NCI-H2227 treated with DMSO at 0.1 percent for 48 hours (cell line): ENCODE measurements at places on chromosomes 2 and 18.

- DNase-seq = no peak
These were observed 67.6 kb downstream of the FEZ2 start for GRCh38 chr2:36530178-36530982.

- DNase-seq = no peak
These were observed 261.2 kb downstream of the LOXHD1 start for GRCh38 chr18:46395795-46396194.

GRCh38 chr18:3380384-3380961, 69.5 kb upstream of the TGIF1 start:
- no peak for DNase-seq

GRCh38 chr18:76837071-76837470, 14.7 kb downstream of the ZNF236 start:
- DNase-seq = no peak

DNA sequence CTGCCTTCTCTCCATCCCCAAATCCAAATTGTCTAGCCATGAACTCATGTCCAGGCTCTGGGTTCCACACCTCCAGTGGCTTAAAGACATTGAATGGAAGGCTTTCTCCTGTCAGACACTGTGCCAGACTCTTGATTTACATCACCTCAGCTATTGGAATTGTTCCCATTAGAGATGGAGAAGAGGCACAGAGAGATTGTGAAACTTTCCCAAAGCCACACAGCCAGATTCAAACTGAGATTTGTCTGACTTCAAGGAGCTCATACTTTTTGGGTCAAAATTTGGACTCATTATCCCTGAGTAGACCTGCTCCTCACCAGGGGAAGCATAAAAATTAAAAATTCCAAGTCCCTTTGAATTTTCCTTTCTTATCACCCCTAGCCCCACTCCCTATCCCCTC, 18.9 kb upstream of the MYO3B start:
- DNase-seq = no peak

DNA sequence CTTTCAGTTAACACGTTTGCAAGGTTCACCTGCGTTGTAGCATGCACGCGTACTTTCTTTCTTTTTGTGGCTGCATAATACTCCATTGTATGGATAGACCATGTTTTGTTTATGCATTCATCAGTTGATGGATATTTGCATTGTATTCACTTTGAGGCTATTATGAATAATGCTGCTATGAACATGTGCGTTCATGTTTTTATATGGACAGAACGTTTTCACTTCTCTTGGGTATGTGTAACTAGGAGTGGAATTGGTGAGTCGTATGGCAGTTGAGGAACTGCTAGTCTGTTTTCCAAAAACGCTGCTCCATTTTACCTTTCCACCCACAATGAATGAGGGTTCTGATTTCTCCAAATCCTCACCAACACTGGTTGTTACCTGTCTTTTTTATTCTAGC, 244.3 kb downstream of the GLI2 start:
- DNase-seq = no peak

GRCh38 chr2:205524656-205525055, 157.6 kb upstream of the NRP2 start:
- DNase-seq = no peak

- no peak for DNase-seq
These were observed 21.1 kb upstream of the KCNJ3 start for GRCh38 chr2:154677401-154677800.

DNA sequence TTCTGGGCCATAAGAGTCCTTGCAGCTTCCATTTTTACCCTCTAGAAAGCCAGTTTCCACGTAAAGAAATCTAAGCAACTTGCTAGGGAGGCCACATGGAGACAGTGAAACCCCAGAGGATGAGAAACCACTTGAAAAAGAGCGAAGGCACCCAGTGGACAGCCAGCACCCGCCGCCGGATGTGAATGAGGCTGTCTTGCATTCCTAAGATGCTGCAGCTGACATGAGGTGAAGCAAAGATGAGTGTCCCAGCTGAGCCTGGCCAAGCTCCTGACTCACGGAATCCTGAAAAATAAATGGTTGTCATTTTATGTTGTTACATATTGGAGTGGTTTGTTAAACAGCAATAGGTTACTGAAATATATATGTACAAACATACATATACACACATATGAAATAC, 65.9 kb upstream of the STPG4 start:
- DNase-seq = no peak

DNA sequence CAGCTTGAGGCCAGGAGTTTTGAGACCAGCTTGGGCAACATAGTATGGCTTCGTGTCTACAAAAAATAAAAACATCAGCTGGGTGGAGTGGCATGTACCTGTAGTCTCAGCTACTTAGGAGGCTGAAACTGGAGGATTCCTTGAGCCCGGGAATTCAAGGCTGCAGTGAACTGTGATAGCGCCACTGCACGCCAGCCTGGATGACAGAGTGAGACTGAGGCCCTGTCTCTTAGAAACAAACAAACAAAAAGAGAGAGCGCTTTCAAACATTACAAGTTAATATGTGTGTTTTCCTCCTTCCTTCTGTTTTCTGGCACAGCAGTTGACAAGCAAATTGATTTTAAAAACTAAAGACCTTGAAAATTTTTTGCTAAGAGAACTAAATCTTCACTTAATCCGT, 9.9 kb downstream of the EPC2 start:
- DNase-seq = no peak

- DNase-seq = peak; percentile 92
These were observed 206.9 kb downstream of the ICOS start for GRCh38 chr2:204143216-204144014.

DNA sequence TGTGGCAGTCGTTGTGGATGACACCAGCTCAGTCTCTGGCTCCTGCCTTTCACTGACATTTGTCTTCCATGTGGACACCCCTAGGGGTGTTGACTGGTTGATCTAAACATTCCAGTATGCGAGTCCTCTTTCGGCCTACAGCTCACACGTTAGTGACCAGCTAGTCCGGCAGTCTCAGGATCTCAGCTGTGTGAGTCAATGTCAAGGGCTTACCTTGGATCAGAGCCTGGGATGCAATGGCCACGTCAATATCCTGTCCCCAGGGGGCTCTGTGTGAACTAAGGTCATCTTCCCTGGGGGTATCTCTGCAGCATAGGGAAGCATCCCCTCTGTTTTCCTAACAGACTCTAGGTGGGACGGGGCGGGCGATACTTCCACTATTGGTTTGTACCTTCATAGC, 35.1 kb upstream of the YWHAQ start:
- no peak for DNase-seq

DNA sequence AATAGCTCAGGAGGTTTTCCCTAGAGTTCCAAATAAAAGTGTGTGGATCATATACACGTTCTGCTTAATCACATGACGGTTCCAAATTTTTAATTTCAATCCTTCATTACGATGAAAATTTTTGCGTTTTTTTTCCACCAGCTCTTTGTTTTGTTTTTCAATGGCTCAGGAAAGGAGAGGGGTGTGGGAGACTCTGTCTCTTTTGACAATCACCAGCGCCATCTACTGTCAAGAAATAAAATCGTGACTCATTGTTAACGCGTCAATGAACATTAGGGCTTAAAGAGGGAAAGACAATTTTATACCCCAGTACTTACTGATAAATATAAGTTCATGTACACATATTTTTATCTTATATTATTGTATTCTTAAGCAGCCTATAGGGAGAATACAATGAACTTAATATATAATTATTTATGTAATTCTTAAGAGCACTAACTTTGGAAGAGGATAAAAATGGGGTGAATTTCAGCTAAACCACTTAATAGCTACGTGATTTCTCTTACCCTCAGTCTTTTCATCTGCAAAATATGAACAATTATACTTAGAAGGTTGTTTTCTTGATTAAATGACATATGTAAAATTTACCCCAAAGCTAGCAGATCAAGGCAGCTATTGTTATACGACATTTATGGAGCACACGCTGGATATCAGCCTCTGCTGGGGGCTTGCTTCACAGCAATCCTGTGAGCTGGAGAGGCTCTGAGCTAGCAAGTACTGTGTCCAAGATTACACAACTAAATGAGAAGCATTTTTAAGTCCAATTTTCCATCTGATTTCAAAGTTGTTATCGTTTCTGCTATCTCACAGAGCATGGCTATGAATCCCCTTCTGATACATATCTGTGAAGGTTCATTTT, 47.4 kb upstream of the RMDN2 start:
- peak; percentile 82 for DNase-seq

- no peak for DNase-seq
These were observed 75.0 kb downstream of the DTNB start for GRCh38 chr2:25598332-25598731.

DNA sequence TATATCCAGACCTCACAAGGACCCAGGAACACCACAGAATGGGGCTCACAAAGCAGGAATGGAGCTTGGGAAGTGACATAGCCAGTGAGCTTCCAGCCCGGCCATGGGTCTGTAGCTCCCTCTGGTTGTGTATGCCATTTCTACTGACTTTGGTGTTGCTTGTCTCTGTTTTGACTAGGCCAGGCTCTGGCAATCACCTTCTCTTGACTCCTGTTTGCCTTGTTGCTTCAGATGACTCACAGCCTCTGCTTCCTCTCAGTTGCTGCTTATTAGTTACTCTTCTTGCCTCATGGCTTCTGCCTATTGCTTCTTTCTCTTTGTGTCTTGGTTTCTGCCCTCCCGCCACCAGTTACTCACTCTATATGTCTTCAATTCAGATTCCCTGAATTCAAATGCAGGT, 15.8 kb upstream of the IER3IP1 start:
- DNase-seq = no peak

- no peak for DNase-seq
These were observed 13.3 kb upstream of the PPP4R1 start for GRCh38 chr18:9627642-9628041.

DNA sequence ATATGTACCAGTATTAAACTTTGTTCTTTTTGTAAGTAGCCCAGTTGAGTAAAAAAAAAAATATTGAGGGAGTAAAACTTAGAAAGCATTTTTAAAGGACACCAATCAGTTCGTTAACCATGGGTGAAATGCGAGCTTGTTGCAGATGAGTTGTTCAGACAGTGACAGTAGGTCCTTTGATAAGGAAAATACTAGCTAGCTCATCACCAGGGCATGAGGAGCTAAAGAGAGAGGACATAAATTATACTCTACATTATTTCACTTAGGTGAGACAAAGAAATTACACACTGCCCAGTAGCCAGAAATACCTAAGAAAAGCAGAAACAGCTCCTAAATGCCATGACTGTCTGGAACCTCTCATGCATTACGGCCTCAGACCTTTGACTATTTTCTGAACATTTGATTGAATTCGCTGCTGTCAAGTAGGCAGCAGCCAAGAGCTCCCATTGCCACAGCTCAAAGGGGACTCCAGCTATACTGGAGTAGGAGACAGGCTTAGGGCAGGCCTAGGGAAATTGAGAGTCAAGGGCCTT, 2.6 kb upstream of the HNRNPLL start:
- no peak for DNase-seq

DNA sequence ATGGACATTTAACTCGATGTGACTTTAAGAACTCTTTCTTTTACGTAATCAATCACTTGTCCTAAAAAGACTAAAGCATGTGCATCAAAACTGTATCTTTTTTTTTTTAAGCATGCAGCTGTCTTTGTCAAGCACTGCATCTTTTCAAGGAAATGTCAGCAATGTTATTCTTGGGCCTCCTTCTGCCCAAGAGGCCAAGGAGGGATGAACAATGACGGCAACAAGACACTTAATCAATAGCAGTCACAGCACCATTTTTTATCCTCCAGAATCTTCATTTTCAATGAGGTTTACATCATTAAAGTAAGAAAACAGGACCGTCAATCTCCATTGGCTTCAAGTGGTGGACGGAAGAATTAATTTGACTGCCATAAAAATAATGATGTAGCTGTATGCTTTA, 253.8 kb downstream of the AFF3 start:
- DNase-seq = no peak

- no peak for DNase-seq
These were observed 48.4 kb upstream of the DSG1 start for GRCh38 chr18:31269566-31269965.

DNA sequence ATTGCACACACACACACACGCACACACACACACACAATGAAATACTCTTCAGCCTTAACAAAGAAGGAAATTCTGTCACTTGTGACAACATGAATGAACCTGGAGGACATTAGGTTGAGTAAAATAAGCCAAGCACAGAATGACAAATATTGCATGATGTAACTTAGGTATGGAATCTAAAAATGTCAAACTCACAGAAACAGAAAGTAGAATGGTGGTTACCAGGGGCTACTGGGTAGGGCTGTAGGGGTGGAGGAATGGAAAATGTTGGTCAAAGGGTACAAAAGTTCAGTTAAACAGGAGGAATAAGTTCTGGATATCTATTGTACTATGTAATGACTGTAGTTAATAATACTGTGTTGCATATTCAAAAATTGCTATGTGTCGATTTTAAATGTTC, 29.5 kb downstream of the SCN2A start:
- no peak for DNase-seq

DNA sequence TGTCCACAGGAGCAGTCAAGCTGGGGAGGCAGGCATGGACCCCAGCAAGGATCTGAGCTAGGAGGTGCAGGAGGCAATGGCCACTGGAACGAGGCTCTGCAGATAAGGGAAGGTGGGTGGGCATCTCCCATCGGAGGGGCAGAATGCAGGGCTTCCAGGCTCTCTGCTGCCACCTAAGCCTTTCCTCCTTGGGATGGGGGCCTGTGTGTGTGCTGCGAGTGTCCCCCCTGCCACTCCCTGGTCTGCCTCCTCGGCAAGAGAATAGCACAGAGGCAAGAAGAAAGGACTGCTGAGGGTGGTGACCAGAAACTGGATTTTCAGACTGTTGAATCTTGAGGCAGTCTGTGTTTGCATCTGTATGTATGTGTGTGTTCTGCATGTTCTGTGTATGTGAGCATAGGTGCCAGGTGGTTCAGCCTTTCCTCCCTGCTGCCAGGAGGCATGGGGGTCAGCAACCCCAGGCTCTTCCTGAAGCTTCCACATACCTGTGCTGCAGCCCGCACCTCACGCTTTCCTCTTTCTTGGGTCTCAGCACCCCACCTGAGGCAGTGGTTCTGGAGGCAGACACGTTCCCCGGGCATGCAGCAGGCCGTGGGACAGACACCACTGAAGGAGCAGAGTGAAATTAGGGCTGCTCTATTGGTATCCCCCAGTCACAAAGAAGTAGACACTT, 86.7 kb downstream of the EPAS1 start:
- no peak for DNase-seq
